ENCODE measurements at places on chromosomes 5 and 9.

- peak; percentile 20 for DNase-seq
Measured at GRCh38 chr9:17134396-17135294, at the start of gene CNTLN. Gene CNTLN, plus strand, starts transcription at chr9:17135040. Its CDS starts 26 bp downstream, at chr9:17135066.

DNA sequence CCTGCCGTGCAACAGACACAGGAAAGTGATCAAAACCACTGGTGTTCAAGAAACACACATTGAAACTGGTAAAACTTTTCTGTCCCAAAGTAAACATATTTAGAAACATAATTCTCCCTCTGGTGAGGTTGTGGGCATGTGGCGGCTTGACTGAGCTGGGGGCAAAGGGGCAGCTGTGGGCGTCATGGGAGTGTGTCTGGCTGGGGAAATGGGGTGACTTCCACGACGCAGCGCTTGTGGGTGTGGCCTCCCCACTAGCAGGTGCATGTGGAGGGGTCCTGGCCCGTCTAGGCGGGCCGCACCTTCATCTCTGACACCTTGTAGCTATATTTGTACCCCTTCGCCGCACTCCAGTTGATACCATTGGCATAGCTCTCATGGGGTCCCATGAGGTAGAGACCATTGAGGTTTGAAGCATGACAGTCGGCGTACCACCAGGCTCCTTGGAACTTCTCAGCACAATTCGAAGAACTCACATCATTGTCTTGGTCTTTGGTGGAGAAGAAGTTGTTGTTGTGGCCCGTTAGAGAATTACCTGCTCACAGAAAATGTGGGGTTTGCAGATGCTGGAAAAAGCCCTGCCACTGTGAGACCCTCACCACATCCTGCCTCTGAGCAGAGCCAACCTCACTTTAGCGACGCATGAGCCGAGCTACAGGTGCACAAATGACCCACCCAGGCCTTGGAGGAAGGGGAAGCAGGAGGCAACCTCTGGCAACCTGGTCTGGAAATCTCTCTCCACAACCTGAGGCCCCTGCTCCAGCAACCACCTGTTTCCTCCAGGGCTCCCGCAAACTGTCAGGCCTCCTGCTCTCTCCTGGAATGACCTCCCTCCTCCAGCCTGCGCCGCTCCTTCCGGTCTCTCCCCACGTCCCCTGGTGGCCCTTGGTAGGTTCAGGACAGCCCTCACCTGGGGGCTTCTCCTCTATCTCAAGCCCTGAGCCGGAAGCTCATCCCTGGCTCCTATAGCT, 7.9 kb downstream of the FCN1 start:
- DNase-seq, result no peak

DNA sequence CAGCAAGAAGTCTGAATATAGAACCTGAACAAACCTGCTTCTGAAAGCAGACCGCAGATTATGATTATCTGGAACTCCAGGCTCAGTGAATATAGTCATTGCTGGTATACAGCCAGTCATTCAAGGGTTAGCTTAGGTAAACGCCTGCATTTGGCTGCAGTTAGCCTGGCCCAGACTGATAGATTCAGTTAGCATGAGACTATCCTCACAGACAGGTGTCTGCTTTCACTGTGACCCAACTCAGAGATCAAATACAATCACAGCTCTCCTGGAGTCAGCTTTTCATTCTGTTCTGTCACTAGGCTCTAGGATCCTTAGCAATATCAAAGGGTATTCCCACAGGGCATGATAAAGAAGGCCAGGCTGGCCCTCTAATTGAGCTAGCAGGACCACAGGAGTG, 138.6 kb upstream of the PLCXD3 start:
- no peak for DNase-seq

- no peak for DNase-seq
Measured at GRCh38 chr9:84597131-84597530, 72.4 kb upstream of the NTRK2 start.

GRCh38 chr5:10808347-10809226, 47.6 kb upstream of the DAP start:
- DNase-seq, result no peak

DNA sequence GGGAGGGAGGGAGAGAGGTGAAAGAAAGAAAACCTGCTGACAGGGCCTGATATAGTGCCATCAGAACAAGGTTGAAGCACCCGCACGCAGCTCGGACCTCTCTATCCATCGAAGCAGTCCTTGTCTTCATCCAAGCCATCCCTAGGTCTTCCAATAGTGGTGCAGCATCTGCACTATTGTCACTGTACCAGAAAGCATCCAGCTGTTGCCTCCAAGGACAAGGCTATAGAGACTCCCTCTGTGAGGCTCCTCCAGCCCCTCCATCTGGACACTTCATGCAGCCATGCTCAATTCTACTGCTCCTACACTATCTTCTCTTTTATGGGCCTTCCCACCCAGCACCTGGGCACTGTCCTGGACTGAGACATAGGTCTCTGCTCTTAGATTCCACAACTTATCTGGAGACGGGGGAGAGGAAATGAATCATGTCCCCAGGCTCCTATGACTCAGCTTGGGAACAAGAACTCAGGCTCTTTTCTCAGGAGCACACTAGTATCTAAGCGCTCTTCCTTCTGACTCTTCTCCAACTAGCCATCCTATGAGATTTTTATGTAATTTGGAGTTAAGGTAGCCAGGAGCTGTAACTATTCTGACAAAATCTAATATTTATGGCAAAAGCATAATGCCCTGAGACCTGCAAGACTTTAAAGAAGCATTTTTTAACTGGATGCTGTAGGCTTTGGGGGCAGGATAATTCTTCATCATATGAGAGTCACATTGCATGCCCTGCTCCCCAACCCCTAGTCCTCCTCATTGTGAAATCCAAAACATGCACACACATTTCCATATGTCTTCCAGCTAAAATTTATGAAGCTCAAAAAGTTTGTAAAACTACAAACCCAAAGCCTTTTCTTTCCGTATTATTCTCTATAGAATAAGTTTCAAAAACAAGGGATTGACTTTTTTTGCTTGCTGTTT, 446.8 kb downstream of the CCDC171 start:
- no peak for DNase-seq

- DNase-seq, result no peak
Measured at GRCh38 chr5:68683632-68684036, 410.2 kb upstream of the SLC30A5 start.

DNA sequence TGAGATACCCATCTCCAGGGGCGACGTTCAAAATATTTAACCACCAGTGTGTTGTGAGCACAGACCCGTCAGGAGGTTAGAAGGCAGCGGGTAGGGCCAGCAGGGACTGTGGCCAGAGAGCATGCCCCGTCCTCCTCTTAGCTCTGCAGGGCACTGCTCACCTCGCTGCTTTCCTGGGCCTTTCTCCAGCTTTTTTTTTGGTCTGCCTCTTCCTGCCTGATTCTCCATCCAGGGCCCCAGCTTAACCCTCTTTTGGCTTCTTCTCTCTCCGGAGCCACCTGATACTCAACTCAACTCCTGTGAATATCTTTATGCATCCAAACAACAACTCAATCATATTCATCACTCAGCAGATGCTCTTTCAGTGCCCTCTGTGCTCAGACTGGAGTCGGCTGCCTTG, 44.0 kb downstream of the TMOD1 start:
- DNase-seq, result no peak

DNA sequence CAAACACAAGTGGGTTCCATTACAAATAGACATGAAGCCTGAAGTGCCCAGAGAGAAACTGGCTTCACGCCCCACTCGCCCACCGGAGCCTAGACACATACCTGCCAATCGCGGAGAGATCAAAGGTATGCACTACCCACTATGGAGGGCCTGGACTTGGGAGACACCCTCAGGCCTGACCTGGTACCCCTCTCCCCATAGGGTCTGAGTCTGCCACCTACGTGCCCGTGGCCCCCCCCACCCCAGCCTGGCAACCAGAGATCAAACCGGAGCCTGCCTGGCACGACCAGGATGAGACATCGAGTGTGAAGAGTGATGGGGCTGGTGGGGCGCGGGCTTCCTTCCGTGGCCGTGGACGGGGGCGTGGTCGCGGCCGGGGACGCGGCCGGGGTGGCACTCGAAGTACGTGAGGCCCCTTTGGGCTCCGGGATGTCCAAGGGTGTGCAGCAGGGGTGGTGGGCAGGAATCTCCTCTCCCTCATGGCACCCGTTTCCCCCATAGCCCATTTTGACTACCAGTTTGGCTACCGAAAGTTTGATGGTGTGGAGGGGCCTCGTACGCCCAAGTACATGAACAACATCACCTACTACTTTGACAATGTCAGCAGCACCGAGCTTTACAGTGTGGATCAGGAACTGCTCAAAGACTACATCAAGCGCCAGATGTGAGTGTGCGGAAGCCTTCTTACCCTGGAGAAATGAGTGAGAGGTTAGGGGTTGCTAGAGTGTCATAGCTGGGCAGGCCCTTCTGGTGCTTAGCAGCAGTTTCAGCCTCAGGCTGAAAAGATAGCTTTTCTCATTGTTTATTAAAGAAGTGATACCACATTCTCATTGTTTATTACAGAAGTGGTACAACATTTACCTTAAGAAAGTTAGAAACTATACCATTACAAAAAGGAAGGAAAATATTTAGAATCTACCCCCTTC, 38.7 kb downstream of the LARP1 start:
- no peak for DNase-seq

DNA sequence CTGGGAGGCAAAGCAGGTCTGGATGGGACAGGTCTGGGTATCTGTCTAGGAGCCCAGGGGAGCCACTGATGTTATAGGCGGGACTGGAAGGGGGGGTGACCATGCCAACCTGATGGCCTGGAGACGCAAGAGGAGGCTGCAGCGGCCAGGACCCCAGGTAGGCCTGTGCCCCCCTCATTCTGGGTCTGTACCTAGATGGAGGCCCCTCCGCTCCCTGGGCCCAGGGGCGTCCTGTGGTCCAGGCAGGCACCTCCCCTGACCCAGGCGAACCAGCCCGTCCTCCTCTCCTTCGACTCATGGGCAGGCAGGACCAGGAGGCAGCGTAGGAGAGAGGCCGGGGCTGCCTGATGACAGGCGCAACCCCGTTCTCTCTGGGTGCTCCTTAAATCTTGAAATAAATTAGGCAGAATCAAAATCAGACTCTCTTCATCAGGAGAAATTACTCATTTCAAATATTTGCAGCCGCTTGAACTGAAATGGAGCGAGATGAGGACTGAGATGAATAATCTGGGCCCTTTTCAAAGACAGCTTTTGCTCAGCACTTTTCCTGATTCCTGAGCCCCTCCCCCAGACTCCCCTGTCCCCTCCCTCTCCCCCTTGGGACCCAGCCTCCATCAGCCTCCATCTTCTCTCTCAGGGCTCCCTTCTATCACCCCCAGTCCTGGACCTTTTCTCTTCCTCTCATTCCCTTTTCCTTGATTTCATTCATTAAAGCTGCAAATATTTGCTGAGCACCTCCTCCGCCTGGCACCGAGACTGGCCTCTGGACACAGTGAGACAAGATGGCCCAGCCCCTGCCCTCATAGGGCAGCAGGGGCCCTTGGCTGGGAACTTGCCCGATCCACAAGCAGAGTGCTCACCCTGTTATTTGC, 46.8 kb upstream of the IER5L start:
- no peak for DNase-seq

DNA sequence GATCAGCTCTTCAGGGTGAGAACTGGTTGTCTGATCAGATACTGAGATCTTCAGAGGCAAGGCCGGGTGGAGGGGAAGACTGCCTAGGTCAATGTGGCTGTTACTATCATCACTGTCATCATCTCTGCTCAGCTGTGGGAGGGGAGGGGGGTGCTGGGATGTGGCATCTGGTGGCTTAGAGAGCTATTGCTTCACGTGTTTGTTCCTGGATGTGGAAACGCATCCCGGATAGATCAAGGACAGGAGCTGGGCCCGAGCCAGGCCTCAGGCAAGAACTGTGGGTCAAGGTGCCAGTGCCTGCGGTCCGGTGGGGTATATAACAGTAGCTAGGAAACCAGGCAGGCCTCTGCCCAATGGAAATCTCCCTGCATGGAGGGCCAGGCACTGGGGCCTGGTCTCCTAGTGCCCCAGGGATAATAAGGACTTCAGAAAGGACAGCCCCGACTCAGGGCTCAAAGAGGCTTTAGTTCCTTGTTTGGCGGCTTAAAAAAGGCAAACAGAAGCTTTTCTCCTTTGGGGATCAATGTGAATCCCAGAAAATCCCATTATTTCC, 30.3 kb upstream of the TIFAB start:
- no peak for DNase-seq

DNA sequence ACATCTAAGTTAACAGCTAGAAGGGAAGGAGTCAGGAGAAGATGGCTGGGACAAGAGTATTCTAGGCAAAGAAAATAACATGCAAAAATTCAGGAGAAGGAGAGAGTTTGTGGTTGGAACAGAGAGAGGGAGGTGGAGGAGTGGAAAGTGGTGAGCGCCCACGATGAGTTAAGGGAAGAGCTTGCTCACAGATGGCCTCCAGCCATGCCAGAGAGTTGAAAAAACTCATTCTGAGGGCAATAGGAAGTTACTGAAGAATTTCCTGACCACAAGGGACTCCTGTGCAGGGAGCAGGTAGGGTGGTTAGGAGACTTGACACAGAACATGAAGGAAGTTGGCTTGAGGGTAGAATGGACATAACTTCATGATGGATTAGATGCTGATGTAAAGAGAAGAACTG, 159.7 kb downstream of the DOCK2 start:
- DNase-seq, result no peak

DNA sequence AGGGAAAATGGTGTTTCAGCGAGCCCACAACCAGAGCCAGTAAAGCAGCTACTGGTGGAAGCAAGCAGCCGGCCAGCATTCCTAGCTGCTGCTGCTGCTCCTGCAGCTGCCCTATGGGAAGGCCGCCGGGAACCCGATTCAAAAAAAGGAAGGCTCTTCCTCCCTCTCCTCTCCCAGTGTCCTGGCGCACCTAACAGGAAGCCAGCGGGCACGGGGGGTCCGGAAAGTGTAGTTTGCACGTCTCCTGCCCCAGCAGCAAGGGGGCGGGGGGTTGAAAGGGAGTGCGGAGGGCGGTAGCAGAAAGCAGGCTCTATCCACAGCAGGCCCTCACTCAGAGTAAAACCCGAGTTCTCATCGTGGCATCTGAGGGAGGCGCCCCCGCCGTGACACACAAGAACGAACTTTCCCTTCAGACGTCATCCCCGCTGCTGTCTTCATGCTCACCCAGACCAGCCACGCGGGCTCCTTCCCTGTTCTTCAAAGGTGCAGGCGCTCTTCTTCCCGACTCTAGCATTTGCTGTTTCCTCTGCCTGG, 16.5 kb downstream of the GRXCR2 start:
- no peak for DNase-seq

All from stimulated activated CD8-positive, alpha-beta memory T cell treated with anti-CD3 and anti-CD28 coated beads, Interleukin-4, amount 100 ng/mL, for 4 hours (primary cell).